AG09309 (cell line): ENCODE measurements at places on chromosomes 5 and 9.

DNA sequence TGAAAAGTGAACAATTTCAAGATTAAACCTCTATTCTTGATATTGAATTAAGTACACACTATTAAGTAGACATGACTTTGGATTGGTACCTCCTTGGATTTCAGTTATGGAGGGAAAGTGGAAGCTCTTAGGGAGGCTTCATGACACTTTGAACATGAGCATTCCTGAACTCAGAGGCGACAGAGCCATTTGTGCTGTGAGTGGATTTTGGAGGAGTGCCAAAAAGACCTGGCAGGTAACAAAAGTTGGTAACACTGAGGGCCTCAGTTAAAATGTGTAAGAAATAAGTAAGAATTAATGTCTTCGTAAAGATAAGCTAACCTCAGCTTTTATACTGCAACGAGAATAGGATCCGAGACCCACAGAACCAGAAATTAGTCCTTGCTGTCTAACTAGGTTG, 356.7 kb downstream of the ARRDC3 start:
- no peak for DNase-seq

DNA sequence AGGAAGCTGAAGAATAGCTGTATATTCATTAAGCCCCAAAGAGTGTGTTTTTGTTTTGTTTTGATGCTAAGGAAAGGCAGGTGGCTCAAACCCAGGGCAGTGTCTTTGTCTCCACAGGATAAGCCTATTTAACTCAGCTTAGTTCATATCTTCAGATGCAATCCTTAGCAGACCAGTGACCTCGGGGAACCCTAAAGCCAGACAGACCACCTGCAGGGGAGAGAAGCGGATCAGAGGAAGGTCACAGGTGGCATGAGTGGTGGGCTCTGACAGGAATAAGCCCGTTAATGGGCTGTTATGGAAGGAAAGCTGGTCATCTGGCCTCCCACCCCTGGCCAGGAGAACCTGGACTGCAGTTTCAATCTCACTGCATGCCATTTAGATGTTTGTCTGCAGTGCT, 30.8 kb downstream of the TAS2R1 start:
- DNase-seq, result no peak

DNA sequence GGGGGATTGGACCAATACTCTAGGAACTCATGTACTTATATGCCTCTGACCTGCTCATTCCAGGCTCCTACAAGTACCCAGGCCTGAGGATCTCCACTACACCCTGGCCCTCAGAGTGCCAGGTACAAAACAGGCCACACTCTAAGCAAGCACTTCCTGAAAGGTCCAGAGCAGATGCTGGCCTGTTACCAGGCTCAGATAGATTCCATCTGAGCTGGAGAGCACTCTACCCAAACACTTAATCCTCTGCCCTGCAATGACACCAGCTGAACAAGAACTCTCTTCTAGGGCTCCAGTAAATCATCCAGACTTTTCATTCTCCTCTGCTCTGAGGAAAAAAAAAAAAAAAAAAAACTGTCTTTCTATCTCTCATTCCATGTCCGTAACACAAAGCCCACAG, 2.9 kb downstream of the P4HA2 start:
- DNase-seq, result no peak

DNA sequence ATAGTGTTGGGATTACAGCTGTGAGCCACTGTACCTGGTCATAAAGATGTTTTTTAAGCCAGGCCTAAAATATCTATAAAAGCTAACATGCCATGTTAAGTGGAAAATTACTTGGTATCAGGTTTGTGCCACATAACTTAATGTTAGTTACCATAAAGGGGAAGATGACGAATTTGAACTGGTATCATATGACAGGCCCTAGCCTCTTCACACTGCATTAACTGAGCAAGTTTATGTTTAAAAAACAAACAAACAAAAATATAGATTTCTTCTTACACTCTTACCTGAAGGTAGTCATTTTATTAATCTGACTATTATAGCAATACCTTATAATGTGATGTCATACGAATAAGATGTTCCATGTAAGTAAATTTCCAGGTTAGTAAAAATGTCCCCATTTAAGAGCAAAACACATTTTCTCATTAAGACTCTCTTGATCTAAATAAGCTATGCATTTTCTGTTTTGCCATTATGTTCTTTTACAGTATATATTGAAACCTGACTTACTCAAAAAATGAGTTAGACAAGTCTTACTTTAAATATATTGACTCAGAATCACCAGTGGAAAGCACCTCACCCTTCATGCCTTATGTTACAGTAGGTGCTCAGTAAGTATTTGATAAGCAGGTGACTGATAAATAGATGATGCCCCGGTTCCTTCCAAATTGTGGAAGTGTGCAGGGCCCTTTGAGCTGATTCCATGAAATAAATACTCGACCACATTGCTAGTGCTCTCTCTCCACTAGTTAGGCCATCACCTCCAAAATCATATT, 125.4 kb downstream of the CDC42SE2 start:
- DNase-seq, result no peak

- DNase-seq, result no peak
These were observed 2.1 kb downstream of the NEURL1B start for GRCh38 chr5:172642926-172643871.

DNA sequence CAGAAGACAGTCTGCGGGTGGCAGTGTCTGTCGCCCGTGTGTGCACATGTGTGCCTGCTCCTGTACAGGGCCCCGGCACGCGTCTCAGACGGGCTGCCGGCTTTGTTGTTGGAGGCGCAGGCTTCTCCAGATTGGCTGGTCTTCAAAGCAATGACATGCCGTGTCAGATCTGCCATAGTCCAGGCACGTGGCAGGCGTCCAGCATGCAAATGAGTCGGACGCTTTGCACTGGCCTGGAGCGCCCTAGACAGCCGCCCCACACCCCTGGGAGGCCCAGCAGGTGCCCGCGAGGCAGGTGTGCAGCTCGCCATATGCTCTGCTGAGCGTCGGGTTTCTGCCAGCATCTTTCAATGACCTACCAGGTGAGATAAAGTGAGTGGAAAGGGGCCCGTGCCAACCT, 71.5 kb downstream of the GADD45G start:
- DNase-seq, result no peak

GRCh38 chr5:37121027-37121426, 128.1 kb downstream of the CPLANE1 start:
- DNase-seq, result no peak

DNA sequence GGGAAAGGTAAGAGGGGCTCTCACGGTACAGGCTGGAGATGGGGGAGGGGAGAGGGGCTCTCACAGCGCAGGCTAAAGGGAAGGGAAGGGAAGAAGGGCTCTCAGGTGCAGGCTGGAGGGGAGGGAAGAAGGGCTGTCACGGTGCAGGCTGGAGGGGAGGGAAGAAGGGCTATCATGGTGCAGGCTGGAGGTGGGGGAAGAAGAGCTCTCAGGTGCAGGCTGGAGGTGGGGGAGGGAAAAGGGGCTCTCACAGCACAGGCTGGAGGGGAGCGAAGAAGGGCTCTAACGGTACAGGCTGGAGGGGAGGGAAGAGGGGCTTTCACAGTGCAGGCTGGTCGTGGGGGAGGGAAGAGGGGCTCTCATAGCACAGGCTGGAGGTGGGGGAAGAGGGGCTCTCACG, 4.6 kb downstream of the SLC6A18 start:
- DNase-seq, result no peak

- no peak for DNase-seq
These were observed 215.3 kb downstream of the NFIB start for GRCh38 chr9:14098486-14099180.

- DNase-seq, result peak; percentile 41
These were observed 14.3 kb downstream of the CD180 start for GRCh38 chr5:67182301-67182790.

DNA sequence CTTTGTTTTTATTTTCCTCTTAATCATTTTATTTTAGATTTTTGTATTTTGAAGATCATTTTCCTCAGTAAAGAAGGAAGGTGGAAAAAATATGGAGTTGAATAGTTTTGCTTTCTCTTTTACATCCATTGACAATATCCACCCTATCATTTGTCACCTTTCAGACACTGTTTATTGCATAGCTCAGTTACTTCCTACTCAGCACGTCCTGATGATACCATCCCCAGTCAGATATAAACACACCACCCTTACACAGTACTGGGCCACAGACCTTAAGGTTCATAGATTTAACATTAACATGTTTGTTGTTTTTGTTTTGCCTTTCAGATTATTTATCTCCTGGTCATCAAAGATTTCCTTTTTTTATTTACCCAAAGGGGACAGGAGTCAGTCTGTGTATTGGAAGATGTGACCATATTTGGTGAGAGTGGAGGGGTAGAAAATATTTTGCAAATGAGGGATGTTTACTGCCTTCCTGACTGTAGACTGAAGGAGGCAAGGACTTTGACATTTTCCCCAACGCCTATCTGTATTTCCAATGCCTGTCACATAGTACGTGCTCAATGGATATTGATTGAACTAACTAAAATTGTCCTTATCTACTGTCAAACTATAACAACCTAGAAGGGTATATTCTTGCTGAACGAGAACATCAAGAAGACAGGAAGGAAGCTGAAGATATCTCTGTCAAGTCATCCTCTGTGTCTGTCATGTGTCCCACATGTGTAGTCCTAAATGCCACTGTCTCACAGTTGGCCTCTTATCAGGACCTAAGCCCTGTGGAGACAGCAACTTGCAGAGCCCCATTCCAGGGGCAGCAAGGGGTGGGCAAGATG, 15.6 kb downstream of the STX17 start:
- no peak for DNase-seq

DNA sequence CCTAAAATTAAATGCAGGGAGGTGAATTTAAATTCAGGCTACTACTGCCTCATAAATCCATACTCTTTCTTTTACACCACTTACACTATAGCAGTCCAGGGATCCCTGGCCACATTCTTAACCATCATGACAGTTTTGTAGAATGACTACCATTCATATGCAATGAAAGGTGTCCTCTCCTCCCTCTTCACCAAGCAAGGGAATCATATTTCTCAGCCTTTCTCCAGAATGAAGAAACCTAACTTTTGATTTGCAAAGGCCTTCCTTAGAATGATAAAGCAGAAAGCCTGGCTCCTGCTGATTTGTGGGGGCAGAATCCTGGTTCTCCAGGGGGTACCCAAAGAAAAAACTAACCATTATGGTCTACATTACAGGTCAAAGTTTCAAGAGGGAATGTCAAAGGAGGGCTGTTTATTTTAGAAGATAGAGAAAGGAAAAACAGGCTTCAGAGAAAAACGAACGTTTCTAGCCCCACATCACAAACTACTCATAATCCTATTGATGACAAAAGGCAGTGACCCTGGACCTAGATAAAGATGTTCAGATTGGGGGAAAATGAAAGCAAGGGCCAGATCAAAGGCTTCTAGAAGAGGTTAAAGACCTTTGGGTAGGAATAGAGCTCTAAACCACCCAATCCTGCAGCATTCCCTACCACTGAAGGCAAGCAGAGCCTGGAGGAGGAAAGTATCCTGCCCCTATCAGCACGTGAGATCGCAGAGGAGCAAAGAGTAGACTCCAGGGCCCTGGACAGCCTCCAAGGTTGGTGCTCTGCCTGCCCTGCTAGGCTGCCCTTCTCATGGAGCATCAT, 11.5 kb downstream of the WNT8A start:
- DNase-seq, result no peak

DNA sequence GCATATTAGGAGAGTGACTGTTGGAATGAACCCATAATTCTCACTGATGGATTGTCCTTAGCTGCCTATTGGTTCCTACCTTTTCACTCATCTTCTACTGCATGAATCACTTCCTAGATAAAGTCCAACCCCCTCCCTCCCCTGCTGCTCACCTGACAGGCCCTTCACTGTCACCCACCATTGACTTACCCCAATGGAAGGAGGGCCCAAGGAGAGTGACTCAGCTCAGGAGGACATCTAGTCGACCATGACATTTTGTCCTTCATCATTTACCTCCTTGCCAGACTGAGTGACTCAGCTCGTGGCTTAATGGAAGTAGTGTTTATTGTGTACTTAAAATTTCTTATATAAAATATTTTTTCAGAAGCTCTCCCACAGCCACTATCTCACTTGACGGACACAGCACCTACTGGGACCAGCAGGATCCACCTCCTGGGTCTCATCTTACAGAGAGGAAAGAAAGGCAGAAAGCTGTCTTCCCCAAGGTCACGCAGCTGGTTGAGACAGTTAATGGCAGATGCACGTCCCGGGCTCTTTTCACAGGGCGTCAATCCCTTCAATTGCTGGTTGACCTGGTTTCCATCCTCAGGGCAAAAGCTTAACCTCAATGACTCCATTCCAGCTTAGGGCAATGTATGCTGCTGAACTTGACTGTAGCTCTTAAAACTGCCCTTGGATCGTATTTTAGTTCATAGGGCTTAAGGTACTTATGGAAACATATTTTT, 142.3 kb downstream of the MARCHF11 start:
- no peak for DNase-seq

DNA sequence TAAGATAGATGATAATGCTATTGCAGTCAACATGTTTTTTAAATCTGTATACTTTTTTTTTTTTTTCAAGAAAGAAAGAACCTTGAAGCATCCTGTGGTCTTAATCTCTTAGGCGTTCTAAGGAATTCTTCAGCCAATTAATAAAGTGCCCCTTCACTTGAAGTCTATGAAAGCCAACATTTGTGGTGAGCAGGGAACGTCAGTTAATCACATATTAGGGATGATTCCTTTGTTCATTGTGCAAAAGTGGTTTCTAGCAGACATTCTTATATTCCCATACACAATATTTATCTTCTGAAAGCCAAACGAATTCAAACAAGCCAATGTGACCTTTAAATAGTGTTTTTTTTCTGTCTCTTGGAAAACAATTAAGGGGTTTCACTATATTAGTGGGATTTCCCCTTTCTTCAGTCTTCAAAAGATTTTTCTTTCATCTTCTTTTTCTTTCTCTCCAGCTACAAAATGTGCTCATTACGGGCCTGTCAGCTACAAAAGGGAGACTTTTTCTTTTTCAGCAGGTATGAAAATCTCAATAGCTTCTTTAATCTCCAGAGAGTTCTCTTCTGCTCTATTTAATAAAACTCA, 40.1 kb downstream of the TMEM167A start:
- no peak for DNase-seq

- DNase-seq, result no peak
These were observed 465.2 kb downstream of the LRRC70 start for GRCh38 chr5:63043792-63044191.
